ENCODE measurements at places on chromosomes 12 and 14. TPM values are rescaled to one million over a fixed set of nuclear protein-coding genes. Genes with fewer than 3 reads are reported as not detected.
A peak's percentile ranks its signal among the peaks of the same experiment; 100 is the strongest.

GRCh38 chr14:61264010-61264571 is 17.0 kb downstream of the TMEM30B start:
- no peaks in the 10 kb centered on the region for H3K36me3 ChIP-seq
- peaks cover 63% of the 10 kb centered on the region for H3K27me3 ChIP-seq
- no peak overlapping the region for H3K27ac ChIP-seq

TAS2R30 gene
- 4.4 TPM for total RNA-seq

DNA sequence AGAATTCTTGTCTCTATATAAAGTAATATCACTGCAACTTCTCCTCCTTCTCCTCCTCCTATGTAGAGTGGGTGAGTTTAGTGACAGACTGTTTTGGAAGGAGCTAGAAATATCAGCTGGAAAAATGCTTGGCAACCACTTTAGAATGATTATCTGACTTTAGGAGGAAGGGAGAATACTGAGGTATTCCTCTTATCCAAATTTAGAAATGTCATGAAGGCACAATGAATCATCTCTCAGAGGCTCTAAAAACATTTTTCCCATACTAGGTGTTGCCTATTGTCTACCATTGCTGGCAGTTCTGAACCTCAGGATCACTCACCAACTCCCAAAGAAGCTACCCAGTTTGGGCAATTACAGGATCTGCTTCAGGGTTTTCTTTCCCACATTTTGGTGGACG is 306.6 kb upstream of the ATP2B1 start:
- H3K4me3 ChIP-seq, result no peak overlapping the region
- DNase-seq, result no peak
- no peaks in the 10 kb centered on the region for H3K36me3 ChIP-seq
- no peaks in the 10 kb centered on the region for H3K4me1 ChIP-seq
- H3K27me3 ChIP-seq, result peaks cover 5% of the 10 kb centered on the region
- H3K27ac ChIP-seq, result no peak overlapping the region

DNA sequence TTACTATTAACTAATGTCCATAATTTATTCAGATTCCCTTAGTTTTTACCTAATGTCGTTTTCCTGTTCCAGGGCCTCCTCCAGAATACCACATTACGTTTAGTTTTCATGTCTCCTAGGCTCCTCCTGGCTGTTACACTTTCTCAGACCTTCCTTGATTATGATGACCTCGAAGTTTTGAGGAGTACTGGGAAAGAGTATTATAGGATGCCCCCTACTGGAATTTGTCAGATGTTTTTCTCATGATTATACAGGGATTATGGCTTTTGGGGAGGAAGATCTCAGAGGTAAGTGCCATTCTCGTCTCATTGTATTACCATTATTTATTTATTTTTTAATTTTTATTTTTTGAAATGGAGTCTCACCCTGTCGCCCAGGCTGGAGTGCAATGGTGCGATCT is 17.7 kb upstream of the C1S start:
- no peak overlapping the region for H3K27ac ChIP-seq
- H3K36me3 ChIP-seq, result no peaks in the 10 kb centered on the region
- peaks cover 7% of the 10 kb centered on the region for H3K4me1 ChIP-seq
- no peak for DNase-seq

- H3K36me3 ChIP-seq, result no peaks in the 10 kb centered on the region
- H3K27me3 ChIP-seq, result no peaks in the 10 kb centered on the region
- H3K27ac ChIP-seq, result no peak overlapping the region
- no peak for DNase-seq
- H3K4me1 ChIP-seq, result no peaks in the 10 kb centered on the region
- H3K4me3 ChIP-seq, result no peak overlapping the region
Measured at GRCh38 chr12:118429688-118430383, 53.5 kb downstream of the SUDS3 start.

- no peak for DNase-seq
- peaks cover 51% of the 10 kb centered on the region for H3K4me1 ChIP-seq
- peaks cover 45% of the 10 kb centered on the region for H3K36me3 ChIP-seq
- peak overlapping the region; percentile 39 for H3K27ac ChIP-seq
Measured at GRCh38 chr12:54273981-54274380, 5.9 kb downstream of the CBX5 start.

KRT86 gene
- 0.64 TPM for total RNA-seq

DNA sequence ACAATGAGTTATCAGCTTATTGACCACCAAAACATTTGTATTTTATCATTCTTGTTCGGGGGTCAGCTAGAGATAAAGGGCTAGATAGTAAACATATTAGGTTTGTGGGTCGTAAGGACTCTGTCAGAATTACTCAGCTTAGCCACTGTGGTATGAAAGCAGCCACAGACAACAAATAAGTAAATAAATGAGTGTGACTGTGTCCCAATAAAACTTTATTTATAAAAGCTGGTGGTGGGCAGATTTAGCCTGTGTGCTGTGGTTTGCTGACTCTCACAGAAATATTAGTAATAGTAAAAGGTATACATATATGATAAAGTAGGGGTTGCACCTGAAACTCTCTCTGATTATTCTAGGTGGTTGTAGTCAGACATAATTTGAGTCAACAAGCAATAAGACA is 56.1 kb downstream of the TPH2 start:
- H3K36me3 ChIP-seq, result no peaks in the 10 kb centered on the region
- DNase-seq, result no peak
- no peak overlapping the region for H3K4me3 ChIP-seq
- peaks cover 1% of the 10 kb centered on the region for H3K4me1 ChIP-seq
- H3K27me3 ChIP-seq, result peaks cover 14% of the 10 kb centered on the region
- H3K27ac ChIP-seq, result no peak overlapping the region

DNA sequence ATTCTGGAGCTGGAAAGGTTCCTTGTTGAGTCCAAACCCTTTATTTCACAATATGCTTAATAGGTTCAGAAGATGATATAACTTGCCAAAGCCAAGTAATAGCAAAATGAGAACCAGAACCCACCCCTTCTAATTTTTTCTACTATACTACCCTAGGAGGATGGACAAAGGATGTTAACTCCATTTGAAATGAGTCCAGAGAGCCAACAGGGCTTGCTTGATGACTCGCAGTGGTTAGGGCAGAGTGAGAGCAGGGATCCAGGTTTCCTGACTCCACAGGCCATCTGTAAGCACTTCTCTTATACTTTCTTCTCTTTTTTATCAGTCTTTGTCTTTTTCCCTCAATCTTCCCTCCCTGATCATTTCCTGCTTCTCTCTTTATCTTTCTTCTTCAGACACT is 668.1 kb downstream of the MED13L start:
- DNase-seq, result no peak
- no peaks in the 10 kb centered on the region for H3K4me1 ChIP-seq
- no peak overlapping the region for H3K4me3 ChIP-seq

DNA sequence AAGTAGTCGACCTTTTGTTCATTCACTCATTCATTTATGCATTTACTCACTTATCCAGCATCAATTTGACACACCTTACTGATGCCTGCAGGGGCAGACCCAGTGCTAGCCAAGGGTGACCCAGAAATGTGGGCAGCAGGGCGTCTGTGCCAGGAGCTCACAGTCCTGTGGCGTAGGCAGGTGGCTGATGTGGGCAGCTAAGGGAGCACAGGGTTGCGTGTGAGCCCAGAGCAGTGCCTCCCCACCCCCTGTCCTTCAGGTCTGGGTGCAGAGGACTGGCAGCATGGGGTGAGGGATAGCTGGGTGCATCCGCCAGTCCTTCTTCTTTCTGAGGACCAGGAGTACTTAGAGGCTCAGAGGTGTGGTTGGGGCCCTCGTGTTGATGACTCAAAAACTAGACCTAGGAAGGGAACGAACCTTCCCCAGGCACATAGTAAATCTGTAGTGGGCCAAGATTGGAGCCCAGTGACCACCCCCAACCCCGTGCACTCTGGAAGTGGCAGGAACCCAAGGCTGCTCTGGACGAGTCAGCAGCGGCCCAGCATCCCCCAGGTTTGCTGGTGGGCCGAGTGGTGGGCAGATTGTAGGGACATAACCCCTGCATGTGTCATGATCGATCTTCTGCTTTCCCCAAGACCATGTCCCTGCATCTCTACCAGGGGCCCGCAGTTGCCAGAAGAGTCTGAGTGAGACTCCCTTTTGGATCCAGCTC is 63.9 kb downstream of the BEGAIN start:
- H3K4me3 ChIP-seq, result no peak overlapping the region
- no peak for DNase-seq
- H3K36me3 ChIP-seq, result no peaks in the 10 kb centered on the region
- H3K27me3 ChIP-seq, result peaks cover 7% of the 10 kb centered on the region

TAS2R7 gene
- not detected for total RNA-seq

CD69 gene
- 111 TPM for total RNA-seq

DNA sequence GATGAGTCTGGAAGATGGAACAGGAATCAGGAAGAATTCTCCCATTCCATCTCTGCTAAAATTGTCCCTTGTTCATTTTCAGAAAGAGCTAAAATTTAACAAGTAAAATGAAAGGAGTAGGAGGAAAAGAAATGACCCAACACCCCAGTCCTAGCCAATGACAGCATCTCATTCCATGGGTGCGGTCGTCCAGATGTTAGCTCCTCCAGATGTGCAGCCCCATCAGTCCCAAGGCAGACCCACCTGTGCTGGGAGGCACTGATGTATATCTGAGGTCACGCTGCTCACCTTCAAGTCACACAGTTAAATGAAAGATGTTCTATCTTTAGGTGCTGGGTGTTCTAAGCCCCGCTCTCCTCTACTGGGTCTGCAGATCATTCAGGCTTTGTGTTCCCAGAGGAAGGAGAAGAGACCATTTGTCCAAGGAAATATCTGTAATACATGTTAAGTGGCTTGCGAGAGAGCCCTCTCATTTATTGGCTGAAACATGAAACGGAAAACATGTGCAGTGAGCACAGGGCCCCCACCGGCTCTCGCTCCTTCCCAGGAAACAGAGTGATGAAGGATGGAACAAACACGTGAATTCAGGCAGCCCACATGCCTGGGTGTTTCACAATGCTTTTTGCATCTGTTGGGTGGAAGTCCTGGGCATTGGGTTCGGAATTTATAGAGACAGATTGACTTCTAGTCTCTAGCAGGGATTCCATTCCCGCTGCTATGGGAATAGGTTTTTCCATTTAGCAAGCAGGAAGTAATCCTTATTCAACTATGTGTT is 294.6 kb downstream of the NUAK1 start:
- no peaks in the 10 kb centered on the region for H3K4me1 ChIP-seq
- H3K36me3 ChIP-seq, result no peaks in the 10 kb centered on the region

Measured in activated CD4-positive, alpha-beta T cell treated with anti-CD3 and anti-CD28 coated beads, Interleukin-2, amount 10 ng/mL, durations not matched to agents 24 days and 14 days (primary cell).